Activated CD4-positive, alpha-beta T cell treated with anti-CD3 and anti-CD28 coated beads, Interleukin-2, amount 10 ng/mL, durations not matched to agents 24 days and 14 days (primary cell): ENCODE measurements at places on chromosomes 7 and 10. TPM values are rescaled to one million over a fixed set of nuclear protein-coding genes. Genes with fewer than 3 reads are reported as not detected.
A peak's percentile ranks its signal among the peaks of the same experiment; 100 is the strongest.

Gene CAV1
- total RNA-seq, result 0.12 and 0.17 TPM in 2 replicates

Gene EN2
- not detected in 2 replicates for total RNA-seq

Gene PNLIP
- total RNA-seq, result not detected in 2 replicates

Gene PRF1
- 76.5 and 79.9 TPM in 2 replicates for total RNA-seq

Gene IFIT1B
- not detected in 2 replicates for total RNA-seq

Gene ANLN
- total RNA-seq, result 35.6 and 35.9 TPM in 2 replicates

Gene TMEM213
- 0.09 TPM in 1 of 2 replicates, not detected in the other for total RNA-seq

Gene OR9A2
- total RNA-seq, result not detected in 2 replicates

Gene SMKR1
- total RNA-seq, result 5.9 and 6.1 TPM in 2 replicates

Gene NUP205
- total RNA-seq, result 129 and 130 TPM in 2 replicates

Gene IFIT3
- total RNA-seq, result 0.83 and 1.0 TPM in 2 replicates

Gene PITX3
- total RNA-seq, result 0.54 and 0.86 TPM in 2 replicates

DNA sequence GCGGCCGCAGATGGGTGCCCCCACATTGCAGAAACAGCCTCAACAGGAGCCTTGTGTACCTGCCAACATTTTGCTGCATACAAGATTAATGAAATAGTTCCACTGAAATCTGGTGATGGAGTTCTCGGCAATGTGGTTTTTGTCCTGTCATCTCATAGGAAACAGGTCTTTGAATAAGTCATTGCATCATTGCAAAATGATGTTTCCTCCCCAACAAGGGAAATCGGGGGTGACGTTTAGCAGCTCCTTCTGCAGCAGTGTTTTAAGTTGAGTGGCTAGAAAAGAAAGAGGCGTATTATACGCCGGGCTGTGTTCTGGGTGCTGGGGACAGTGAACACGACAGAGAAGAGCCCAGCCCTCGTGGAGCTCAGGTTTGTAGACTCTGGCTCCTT, 177.0 kb downstream of the PRKAG2 start:
- no peak for DNase-seq

- DNase-seq, result no peak
These were observed 61.3 kb upstream of the DNAAF5 start for GRCh38 chr7:664997-665735.

DNA sequence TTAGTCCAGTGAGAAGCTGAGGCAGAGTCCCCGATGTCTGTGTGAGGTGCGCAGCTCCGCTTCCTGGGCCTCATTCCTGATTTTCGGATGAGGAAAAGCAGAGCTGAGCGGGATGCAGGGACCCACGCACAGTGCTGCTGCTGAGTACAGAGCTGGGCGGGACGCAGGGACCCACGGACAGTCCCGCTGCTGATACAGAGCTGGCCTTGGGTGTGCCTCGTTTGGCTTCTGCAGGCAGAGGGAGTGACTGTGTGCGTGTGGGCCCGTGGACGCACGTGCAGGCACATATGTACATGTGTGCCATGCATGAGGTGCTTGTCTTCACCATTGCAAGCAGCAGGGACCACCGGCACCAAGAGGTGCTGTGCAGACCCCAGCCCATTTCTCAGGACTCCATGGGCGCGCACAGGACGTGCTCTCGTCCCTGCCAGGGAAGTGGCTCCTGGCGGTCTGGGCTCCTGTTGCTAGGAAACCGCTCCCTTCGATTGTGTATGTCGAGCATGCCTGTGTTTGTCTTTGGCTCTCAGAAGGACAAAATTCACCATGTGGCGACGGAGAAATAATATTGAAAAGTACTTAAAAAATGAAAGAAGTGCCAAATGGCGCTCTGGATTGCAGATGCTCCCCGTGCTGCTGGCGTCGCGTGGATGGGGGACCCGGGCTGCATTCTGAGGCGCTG, 303.8 kb upstream of the MKI67 start:
- no peak for DNase-seq

- DNase-seq, result no peak
These were observed 13.1 kb downstream of the DRGX start for GRCh38 chr10:49382826-49383225.

GRCh38 chr10:51860257-51860656, 160.9 kb upstream of the CSTF2T start:
- DNase-seq, result no peak

DNA sequence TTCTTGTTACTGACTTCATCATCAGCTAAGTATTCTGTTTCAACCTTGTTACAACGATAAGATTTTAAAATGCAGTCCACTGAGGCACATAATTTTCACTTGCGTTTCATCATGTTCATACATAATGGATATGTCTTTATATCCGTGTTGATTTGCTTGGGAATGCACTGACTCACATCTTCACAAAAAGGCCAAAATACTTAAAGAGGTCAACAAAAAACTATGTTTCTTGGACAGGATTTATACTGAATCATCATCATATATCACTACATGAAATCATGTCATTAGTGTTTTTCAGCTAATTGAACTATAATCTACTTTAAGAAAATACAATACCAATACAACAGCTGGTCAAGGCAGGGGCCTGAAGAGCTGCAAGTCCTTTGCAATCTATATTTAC, 324.5 kb upstream of the KLF6 start:
- no peak for DNase-seq

GRCh38 chr10:61001731-61002122, 57.7 kb upstream of the RHOBTB1 start:
- DNase-seq, result no peak

DNA sequence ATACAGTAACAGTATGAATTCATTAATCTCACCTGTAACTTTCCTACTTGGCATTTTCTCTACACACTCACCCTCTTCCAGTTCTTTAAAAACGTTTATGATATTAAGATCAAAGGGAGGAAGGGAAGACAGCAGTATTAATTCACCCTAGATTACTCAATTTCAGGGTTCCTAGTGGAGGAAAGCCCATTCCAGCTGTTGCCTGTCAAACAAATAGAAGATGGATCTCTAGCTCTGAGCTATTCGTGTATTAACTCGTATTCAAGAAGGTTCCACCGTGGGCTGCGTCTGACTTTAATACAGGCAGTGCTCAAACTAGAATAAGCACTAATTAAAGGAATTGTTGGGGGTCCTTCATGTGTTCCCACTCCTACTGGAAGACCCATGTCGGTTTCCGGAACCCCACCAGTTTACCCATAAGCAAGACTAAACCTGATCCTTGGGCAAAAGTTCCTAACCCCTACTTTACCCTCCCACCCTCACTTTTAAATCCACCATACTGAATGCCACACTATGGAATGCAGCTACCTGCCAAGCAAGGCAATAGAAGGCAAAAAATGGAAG, 2.1 kb downstream of the NANOS1 start:
- no peak for DNase-seq

DNA sequence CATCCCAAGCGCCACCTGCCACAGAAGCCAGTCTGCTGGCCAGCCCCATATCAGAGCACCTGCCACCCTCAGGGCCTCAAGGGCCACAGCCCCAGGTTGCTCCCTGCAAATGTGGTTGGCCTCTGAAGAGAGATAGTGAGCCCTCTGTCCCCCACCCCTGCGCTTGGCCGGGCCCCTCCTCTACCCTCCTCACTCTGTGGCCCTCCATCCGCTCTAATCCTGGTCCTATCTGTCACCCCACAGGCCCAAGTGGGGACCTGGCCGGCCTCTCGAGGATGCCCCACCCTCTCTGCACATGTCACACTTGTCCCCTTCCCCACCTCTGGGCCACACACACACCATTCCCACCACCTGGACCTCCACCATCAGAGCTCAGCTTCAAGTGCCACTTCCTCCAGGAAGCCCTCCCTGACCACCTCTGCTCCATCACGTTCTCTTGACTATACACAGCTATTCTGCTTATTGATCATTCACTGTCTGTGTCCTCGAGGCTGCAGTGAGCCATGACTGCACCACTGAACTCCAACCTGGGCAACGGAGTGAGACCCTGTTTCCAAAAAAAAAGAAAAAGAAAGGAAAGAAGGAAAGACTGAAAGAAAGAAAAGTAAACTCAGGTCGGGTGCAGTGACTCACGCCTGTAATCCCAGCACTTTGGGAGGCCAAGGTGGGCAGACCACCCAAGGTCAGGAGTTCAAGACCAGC, 42.4 kb downstream of the TNRC18 start:
- DNase-seq, result no peak

DNA sequence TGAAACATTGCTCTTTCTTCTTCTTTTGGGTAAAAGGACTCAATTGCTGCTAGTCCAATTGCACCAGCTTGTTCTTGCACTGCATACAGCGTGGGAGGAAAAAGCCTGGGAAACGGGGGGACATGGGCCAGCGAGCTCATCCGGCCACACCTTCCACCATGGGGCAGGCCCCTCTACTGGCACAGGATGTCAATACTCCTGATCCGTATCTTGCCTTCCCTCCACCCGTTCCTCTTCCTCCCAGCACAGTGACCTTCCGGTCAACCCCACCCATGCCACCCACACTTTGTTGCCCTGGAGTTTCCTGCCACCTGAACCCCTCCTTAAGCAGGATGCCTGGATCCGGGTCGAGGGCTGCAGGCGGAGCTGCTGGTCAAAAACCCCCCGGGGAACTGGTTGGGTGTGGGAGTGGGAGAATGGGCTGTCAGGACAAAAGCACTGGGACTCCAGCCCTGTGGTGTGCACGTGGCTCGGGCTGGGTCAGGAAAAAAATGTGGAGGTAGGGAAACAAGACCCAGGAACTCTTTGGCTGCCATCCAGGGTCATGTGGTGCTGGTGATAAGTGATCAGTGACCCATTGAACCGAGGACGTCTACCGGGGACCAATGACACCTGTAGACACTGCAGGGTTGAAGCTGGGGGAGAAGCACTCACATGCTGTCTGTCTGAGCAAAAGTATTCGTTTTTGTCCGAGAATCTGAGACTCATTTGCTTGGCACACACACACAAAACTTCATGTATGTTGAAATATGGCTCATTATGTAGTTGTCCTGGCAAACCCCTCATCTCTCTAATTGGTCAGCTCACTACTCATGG, 8.1 kb downstream of the IL2RA start:
- DNase-seq, result peak; percentile 73

- DNase-seq, result no peak
These were observed 93.2 kb downstream of the SVIL start for GRCh38 chr10:29541422-29542210.

- no peak for DNase-seq
These were observed 33.5 kb downstream of the ZNF783 start for GRCh38 chr7:149295481-149295850.

DNA sequence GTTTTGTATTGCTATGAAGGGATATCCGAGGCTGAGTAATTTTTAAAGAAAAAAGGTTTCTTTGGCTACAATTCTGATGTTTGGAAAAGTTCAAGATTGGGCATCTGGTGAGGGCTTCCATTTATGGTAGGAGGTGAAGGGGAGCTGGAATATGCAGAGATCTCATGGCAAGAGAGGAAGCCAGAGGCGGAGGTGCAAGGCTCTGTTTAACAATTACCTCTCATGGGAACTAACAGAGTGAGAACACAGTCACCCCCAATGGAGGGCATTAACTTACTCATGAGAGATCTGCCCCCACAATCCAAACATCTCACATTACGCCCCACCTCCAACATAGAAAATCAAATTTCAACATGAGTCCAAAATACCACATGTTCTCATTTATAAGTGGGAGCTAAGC, 62.0 kb downstream of the AKR1D1 start:
- peak; percentile 17 for DNase-seq

DNA sequence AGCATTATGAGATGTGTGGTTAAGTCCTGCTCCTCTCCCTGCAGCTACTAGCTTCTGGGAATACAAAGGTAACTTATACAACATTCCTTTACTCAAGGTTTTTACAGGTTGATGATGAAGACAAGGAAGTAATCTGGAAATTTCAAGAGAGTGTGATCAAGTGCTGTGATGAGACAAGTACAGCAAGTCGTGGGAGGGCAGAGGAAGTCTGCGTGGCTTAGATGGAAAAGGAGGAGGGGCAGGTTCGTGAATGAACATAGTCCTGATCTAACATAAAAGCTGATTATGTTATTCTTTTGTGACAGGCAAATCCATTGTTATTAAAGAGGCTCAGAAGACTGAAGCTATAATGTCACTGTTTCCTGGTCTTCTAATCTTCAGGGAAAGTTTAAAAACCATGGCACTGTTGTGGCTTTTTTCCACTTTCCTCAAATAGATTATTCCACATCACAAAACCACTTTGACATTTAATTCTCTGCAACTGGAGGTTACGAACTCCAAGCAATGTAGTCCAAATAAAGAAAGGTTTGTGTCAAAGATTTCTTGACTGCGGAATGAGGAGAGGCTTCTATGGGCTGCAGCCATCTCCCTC, 84.1 kb downstream of the CPXM2 start:
- DNase-seq, result no peak

DNA sequence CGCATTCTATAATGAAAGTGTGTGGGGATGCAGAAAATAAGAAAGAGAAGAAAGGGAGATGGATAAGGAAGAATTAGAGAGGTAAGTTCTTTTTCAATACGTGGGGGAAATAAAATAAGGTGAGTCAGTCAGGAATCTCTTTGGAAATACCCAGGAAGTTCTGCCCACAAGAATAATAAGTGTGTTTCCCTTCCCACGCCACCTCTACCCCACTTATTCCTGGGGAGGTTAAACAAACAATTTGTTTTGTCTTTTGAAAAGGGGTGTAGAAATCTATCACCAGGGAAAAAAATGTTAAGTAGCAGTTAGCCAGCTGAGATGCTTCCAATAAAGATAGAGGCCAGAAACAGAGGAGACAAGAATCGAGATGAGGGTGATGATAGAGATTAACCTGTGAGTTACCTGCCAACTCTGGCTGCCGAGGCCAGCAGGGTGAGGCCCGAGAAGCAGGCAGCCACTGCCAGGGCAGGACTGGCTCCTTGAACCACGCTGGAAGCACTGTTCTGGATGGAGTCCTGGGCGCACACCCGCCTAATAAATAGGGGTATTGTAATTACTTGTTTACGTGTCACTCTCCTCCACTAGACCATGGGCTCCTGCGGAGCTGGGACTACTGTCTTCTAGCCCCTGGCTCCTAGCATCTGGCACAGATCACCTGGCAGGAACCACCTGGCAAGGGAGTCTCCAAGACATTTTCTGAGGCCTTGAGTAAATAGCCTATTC, 191.3 kb downstream of the FGFR2 start:
- DNase-seq, result no peak

DNA sequence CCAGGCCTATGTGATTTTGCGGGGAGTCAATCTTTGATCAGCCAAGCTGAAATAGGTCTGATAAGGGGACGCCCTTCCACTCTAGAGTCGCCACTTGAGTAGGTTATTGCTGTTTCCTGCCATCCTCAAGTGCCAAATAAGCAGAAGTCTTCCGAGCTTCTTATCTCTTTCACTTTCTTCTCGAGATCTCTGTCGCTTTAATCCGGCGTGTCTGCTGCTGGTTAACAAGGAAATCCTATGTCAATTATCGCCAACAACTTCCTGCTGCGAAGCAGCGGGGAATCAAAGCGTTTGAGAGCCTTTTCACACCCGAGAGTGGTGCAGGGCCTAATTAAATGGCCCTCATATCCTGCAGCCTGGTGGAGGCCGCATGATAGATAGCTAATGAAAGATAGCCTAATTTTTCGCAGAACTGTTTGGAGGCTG, 215.9 kb downstream of the RAB11FIP2 start:
- peak; percentile 79 for DNase-seq

GRCh38 chr10:70541736-70542564, 60.6 kb downstream of the PRF1 start:
- no peak for DNase-seq

DNA sequence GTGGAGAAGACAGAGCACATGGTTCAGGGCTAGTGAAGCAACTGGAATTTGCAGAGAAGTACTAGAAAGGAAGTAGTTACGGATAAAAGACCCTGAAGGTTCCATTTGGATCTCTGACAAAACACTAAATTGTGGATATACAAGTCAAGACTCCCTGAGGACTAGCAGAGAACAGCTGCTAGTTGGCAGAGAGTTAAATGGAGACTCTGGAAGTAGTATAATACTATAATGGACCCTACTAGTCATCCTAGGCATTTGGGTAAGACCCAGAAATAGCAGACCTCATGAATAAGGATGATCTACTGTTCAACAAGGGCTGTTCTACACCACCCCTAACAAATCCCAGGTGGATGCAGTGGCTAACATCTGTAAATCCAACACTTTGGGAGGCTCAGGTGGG, 19.1 kb downstream of the MCMBP start:
- no peak for DNase-seq
